ENCODE measurements at places on chromosomes 13 and 19. TPM values are rescaled to one million over a fixed set of nuclear protein-coding genes. Genes with fewer than 3 reads are reported as not detected.

VSIG10L gene
- total RNA-seq: 13.6 TPM

- no peaks in the 10 kb centered on the region for H3K27me3 ChIP-seq
- no peak for DNase-seq
- no peaks in the 10 kb centered on the region for H3K4me1 ChIP-seq
- no peak overlapping the region for H3K4me3 ChIP-seq
Observed at GRCh38 chr13:111867657-111868056, 199.3 kb upstream of the SOX1 start.

GRCh38 chr19:50311723-50312635 lies 17.2 kb downstream of the KCNC3 start:
- H3K36me3 ChIP-seq: peaks cover 9% of the 10 kb centered on the region
- peaks cover 7% of the 10 kb centered on the region for H3K4me1 ChIP-seq
- H3K27me3 ChIP-seq: no peaks in the 10 kb centered on the region
- H3K4me3 ChIP-seq: no peak overlapping the region
- DNase-seq: peak; percentile 79

CYP4F22 gene
- total RNA-seq: 0.89 TPM

CRX gene
- not detected for total RNA-seq

- no peak overlapping the region for H3K27ac ChIP-seq
- H3K27me3 ChIP-seq: no peaks in the 10 kb centered on the region
- no peaks in the 10 kb centered on the region for H3K36me3 ChIP-seq
- H3K4me3 ChIP-seq: no peak overlapping the region
- DNase-seq: no peak
- H3K4me1 ChIP-seq: no peaks in the 10 kb centered on the region
Observed at GRCh38 chr13:104461049-104461448, 1394.8 kb upstream of the SLC10A2 start.

DNA sequence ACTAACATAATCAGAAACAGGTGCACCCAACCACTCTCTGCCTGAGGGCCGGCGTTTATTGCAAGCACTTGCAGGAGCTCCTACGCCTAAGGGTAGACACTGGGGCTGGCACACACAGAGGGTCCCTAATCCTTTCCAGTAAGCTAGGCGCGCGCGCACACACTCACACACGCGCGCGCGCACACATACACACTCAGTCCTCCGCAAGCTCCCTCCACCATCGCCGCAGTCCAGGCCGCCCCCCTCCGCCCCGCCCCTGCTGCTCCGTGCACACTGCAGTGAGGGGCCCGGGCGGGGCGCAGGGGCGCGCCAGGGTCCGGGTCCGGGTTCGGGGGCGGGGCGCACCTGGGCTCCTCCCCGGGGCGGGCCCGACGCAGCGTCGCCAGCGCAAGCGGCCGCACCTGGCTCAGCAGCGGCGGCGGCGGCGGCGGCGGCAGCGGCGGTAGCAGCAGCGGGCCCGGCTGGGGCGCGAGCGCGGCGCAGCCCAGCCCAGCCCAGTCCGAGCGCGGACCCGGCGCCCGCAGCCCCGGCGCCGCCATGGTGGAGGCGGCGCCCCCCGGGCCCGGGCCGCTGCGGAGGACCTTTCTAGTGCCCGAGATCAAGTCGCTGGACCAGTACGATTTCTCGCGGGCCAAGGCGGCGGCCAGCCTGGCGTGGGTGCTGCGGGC lies at the start of gene CAMSAP3:
Gene CAMSAP3, plus strand, starts transcription at position 398 of the 668 bp plus-strand sequence. Its CDS starts 140 bp downstream, at position 538.
- no peaks in the 10 kb centered on the region for H3K36me3 ChIP-seq
- H3K27me3 ChIP-seq: peaks cover 7% of the 10 kb centered on the region
- peak; percentile 93 for DNase-seq
- peak within 1 kb of the TSS; percentile 60 for H3K4me3 ChIP-seq

Data from upper lobe of left lung (tissue), 6 donors.